NCI-H524 treated with DMSO at 0.1 percent for 48 hours (cell line): ENCODE measurements at places on chromosomes 4 and X.

DNA sequence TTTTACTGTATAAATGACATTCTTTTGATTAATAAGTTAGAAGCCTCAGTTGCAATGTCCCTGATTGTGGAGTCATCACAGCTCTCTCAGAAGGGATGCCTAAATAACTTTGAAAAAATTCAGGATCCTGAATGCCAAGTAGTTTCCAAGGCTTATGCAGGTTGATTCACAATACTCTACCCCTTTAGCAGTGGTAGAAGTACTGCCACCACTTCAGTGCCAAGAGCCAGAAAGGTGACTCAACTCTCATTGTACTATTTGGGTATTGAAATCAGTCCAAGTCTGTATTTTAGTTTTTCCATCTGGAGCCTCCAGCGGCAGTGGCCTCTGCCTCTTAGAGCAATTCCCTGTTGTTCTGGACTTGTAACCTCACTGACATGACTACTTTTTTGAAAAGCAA lies 320.1 kb upstream of the NDST4 start:
- no peak for DNase-seq

GRCh38 chr4:26450418-26450817 lies 39.9 kb downstream of the CCKAR start:
- no peak for DNase-seq

DNA sequence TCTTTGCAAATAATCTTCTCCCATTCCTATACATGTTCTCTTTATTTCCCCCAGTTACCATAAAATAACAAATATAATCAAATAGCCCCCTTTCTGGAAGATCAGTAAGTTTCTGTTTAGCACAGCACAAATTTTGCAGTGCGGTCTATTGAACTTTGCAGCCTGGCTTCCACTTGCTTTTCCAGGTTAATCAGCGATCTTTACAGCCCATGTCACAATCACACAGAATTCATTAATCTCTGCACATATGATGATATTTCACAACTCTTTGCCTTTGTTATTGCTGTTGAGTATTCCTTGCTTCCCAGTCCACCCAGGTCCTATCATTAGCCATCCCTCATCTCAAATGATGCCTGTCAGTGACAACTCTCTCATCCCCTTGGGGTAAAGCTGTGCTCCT lies 2358.0 kb downstream of the PCDH7 start:
- no peak for DNase-seq

DNA sequence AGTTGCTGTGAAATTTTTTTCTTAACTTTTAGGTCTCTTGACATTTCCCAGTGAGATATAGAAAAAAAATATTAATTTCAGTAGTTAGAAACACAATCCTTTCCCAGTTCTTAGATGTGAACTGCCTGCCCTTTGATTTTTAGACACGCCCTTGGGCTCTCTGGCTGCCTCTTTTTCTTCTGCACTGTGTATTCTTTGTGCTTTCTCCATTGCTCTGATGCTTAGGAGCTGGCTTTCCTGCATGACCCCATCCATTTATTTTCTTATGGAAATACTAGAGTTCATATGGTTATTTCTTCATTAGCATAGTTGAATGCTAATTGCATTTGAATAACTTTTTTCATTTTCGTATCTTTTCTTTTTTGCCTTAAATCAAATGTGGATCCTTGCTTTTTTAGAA lies 224.9 kb upstream of the SMIM31 start:
- no peak for DNase-seq

DNA sequence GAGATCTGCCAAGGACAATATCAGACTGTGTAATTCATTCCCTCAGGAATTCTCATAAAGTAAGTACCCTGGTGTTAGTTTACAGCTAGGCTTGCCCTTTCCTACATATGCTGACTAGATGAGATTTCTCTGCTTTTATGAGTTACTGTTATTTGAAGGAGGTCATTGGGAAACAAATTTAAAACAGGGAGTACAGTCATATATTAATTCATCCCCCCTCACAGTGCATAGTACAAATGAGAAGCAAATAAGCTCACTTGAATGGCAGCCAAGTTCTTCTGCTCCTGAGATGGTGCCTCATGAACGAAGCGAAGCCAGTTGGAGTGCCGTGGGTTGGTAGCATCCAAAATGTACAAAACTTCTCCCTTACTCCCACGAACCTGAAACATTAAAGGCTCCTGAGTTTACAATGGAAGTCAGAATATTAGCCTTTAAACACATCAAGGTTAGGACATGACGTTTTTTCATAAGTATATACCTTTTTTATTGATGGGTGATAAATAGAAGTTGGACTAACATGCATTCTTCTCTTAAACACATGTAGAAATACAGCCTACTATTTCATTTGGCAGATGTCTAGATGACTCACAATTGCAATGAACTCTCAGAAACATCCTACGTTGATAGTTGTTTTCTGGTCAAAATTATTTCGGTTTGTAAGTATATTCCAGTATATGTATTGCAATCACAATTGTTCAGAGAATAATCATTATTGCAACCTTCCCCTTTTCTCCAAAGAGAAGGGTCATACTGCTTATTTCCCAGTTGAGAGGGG lies 69.2 kb downstream of the PRDM5 start:
- DNase-seq, result no peak

- DNase-seq, result no peak
Observed at GRCh38 chr4:120034913-120035312, 31.7 kb downstream of the MAD2L1 start.

DNA sequence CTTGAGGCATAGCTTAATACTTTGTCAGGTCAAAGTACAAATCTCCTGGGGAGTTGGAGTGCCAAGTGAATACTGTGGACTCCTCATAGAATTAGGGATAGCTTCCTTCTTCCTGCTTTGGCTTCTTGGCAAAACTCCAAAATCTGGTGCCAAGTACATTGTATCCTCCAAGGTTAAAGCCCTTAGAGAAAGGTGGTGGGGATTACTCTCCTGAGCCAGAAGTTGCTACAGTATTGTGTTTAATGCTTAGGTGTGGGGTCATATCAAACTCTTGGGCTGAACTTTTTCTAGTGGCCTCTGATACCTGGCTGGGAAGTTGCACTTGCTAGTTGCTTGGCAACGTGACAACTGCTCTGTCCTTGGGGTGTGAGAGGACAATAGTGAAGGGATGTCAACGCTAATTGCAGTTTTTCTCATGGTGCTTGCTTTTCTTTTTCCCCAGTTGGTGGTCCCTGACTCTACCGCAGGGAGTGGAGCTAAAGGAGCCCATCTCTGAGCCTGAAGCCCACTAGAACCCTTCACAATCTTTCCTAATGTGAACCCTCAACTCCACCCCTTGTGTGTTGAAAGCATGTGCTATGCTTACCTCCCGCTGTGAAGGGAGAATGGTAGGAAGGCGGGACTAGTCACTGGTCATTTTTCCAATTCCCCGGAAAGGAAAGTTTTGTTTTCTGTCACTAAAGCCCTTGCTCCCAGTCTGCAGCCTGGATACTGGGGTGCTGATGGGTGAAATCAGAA lies 35.5 kb downstream of the DLG3 start:
- no peak for DNase-seq

- no peak for DNase-seq
Observed at GRCh38 chr4:127414951-127415606, 217.7 kb upstream of the INTU start.

GRCh38 chr4:15692602-15693001 lies 10.3 kb upstream of the BST1 start:
- no peak for DNase-seq

GRCh38 chrX:148389629-148390028 lies 110.8 kb upstream of the AFF2 start:
- no peak for DNase-seq

- no peak for DNase-seq
Observed at GRCh38 chr4:47498899-47499298, 13.8 kb downstream of the ATP10D start.

DNA sequence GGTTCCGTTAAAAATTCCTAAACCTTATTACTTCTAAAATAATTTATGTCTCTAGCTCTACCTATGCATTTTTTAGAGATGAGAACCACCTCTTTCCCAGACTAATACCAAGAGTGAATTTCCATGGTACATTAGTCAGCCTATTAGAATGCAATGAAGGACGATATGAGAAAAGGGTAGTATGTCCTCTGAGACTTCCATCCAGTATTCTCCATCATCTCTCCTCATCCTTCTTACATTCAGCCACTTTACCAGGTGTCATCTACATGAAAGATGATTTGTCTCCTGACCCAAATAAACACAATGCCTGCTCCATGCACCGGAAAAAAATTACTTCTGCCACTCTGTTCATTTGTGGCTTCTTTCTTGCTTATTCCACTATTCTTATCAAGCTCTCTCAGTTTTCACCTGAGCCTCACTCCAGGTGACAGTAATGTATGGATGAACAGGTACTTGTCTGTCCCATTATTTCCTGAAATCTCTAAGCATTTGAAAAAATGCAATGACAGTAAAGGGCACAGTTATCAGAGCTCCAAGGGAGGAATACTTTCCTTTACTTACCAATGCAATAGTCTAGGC lies 97.9 kb downstream of the MAB21L2 start:
- no peak for DNase-seq

DNA sequence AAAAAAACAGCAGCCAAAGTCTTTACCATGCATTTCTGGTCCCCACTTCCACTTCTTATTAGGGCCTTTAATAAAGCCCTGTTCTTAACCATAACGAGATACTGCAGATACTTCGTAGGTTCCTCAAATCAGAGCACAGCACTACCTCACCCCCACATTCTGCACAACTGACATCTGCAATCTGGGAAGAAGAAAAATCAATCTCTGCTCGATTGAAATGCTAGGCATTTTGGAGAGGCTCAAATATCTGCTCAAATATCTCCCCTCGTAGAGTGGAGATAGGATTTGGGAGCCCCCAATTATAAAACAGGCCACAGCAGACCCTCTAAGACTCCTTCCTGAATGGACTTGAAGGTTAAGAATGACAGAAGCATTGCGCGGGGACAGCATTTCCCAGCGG lies 40.3 kb upstream of the CENPU start:
- DNase-seq, result no peak

DNA sequence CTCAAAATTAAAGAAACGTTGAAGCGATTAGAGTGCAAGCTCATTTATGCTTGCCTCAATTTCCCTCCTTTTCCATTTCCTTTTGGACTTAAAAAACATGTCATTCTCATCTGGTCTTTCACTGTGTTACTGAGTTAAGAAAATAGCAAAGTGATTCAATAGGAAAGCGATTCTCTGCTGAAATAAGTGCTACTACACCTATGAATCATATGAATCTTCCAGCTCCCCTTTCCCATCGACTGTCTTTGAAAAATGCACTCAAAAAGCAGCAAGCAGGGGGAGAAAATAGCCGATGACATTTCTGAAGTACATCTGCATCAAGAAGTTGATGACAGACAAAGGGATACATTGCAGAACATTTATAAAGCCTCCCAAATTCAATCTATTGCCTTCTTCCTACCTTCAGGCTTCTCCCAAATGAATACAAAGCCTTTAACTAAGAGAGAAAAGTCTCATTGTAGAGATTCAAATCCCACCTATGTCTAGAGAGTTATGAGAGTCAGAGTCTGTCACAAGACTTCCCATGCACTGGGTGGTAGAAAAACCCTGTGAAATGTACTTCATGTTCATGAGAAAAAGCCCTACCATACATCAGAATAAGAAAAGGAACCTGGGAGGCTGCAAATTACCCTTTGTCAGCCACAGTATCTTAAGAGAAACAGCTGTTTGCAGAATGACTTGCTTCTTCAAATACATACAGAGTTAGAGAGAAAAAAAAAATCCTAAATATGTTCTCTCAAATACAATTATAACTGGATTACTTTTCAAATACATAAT lies 78.9 kb downstream of the MBNL3 start:
- no peak for DNase-seq
